ENCODE measurements at places on chromosomes 3 and 15.

DNA sequence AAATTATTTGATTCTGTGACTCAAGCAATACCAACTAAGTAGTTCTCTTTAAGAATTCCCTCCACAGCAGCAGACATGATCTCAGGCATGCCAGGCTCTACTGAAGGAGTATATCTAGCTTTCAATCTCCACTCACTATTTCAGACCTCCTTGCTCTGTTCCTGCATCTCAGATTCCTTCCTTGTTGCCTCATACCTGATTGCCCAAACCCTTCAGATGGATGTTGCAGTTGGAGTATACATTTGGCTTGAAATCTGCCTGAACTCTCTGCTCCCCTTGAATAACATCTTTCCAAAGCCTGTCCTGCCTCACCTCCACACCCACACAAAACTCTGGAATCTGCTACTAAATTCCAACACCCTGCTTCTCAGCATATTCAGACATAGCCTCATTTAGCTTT, 19.8 kb upstream of the TM4SF4 start:
- DNase-seq, result peak; percentile 87

GRCh38 chr3:83426300-83426699, 1532.5 kb upstream of the CADM2 start:
- no peak for DNase-seq

- no peak for DNase-seq
Measured at GRCh38 chr15:64045774-64046420, 388 bp downstream of the DAPK2 start.

DNA sequence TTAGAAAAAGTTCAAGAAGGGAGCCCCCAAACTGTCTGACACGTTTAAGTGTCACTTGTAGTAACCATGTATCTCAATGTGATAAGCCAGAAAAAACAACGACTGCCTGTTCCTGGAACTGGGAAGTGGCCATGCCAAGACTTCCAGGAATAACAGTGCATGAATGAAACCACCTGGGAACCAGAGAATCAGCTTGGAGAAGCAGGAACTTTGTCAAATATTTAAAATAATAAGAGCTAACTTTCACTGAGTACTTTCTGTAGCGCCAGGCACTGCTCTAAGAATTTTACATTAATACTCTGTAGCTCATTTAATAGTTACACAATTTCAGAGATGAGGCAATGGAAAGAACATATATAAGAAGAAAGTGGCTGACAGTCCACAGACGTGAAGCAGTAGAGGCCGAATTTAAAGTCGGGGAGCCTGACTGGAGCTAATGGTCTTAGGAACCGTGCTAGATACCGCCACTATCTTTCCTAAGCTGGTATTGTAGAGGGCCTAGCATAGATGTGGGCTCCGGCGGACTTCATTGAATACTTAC, 876 bp downstream of the PLSCR1 start:
- DNase-seq, result peak; percentile 33

All from AG10803 (cell line).